RPMI7951 (cell line): ENCODE measurements at places on chromosomes 7 and 10.

GRCh38 chr10:60234551-60234950 lies 155.1 kb downstream of the ANK3 start:
- DNase-seq: no peak

DNA sequence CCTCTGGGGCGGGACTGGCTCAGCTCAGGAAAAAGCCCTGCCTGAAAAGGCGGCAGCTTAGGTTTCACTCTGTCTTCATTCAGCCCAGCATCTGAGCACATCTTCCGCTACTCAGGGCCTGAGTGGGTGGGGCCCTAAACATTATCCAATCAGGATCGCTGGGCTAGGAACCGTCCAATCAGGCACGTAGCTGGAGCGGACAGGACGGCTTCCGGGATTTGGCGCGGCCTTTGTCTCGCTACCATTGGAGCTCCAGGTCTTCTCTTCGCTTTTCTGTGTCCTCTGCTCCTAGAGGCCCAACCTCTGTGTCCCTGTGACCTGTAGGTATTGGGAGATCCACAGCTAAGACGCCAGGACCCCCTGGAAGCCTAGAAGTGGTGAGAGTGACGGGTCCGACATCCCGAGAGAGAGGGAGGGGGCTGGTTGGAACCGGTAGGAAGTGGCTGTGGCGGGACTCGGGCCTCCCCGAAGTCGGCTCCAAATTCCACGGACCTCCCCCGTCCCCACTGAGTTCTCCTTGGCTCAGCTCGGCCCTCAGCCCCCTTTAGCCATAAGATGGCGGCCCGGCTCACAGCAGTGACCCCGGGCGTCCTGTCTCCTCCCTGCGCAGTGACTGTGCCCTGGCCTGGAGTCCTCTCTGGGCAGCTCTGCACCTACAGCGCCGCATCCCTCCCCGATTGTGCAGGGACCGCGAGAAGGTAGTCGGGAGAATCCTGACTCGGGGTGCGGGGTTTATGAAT lies 99.1 kb downstream of the ZNF680 start:
- peak; percentile 78 for DNase-seq

- DNase-seq: peak; percentile 13
These were observed 97.2 kb upstream of the PCGF5 start for GRCh38 chr10:91123261-91123660.

- no peak for DNase-seq
These were observed 329.5 kb downstream of the SEMA3D start for GRCh38 chr7:84857336-84857735.

DNA sequence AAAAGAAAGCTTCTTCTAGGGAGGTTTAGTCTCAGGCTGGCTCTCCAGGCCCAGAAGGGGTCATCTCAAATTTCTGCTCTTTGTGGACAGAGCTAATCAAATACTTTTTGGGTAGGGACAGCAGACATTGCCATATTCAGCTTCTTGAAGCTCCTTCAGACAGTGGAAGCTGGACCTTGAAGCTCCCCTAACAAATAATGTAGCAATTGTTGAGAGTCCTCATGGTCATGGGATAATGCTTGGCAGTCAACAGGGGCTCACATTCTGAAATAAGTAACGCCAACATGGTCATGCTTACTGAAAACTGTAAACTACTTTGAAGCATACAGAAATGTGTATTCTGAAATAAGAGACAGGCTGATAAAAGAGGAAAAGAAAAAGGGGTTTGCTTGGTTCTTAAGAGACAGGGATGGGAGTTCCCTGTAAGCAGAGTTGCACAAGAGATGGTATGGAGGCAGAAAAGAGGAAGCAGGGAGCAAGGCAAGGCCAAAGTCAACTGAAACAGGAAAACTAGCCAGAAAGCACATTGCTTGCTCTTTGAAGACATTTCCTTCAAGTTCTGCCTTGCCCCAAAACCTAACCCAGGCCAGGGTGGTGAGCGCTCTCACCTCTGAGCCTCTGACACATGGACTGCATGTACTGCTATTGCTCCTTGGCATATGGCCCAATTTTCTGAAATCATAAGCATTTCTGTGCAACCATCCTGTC lies 53.1 kb upstream of the KMT2E start:
- no peak for DNase-seq

DNA sequence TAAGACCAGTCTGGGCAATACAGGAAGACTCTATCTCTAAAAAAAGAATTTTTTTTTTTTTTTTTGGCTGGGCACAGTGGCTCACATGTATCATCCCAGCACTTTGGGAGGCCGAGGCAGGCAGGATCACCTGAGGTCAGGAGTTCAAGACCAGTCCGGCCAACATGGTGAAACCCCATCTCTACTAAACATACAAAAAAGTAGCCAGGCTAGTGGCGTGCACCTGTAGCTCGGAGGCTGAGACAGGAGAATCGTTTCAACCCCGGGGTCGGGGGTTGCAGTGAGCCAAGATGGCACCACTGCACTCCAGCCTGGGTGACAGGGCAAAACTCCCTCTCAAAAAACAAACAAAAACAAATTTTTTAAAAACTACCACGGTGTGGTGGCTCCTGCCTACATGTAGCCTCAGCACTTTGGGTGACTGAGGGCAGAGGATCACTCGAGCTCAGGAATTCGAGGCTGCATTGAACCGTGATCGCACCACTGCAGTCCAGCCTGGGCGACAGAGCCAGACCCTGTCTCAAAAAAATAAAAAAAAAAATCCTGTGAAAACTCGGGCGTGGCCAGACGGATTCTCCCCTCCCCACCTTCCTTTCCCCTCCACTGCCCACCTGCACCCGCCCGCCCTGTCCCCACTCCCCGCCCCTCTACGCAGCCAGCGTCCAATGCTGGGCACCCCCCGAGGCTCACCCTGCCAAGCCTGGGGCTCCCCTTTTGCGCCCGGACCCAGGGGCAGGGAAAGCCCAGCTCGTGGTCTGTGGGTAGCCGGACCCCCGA lies 745 bp upstream of the ORAI2 start:
- no peak for DNase-seq

GRCh38 chr10:1149793-1150637 lies 93.8 kb downstream of the WDR37 start:
- DNase-seq: no peak

DNA sequence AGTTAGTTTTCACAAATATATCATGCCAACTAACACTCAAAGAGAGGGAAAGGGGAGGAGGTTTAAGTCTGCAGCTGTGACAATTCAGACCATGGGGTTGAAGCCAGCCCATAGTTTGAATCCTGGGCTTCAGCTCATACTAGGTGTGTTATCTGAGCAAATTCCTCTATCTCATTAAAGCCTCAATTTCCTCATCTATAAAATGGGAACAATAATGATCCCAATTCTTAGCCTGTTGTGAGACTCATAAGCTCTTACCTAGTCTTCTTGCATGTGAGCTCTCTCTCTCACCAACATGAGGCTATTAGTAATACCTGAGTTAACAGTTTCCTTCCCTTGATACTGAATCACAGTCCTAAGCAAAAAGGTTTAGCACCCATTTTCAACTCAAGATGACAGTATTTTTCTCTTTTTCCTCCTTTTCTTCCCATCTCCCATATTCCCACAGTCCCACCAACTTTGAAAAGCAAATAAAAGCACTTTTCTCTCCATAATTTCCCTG lies 49.8 kb downstream of the NUDCD3 start:
- no peak for DNase-seq

- DNase-seq: no peak
These were observed 158.5 kb downstream of the TPST1 start for GRCh38 chr7:66363635-66364034.

DNA sequence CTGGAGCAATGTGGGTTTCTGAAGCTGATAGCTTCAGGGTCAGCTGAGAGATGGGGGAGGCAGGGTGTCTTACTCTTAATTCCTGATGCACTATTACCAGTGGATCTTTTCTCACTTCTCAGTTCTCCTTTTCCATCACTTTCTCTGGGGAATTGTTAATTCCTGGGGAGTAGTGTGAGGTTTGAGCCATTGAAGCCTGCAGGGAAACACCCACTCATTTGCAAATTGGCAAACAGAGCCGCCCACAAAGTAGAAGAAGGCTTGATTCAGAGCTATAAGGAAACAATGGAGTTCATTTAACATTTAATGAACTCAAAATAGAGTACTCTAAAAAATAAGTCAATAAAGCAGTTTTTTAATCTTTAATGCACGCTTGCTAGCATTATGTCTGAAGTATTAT lies 4.3 kb upstream of the TECTB start:
- no peak for DNase-seq

DNA sequence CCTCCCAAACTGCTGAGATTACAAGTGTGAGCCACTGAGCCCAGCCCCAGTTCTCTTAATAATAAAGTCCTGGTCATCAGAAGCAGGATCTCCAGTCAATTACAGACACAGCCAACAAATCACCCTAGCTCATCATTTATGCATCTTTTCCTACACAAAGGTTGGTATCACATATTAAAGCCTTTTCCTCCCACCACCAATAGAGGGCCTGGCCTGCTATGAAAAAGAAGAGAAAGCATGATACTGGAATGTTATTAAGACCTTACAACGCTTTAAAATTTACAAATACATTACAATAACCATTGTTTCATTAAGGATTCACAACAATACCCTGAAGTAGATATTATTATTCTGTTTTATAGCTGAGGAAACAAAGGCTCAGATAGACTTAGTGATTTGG lies 25.9 kb downstream of the VAX1 start:
- peak; percentile 6 for DNase-seq

- no peak for DNase-seq
These were observed 221.8 kb upstream of the KLF6 start for GRCh38 chr10:4006858-4007257.

GRCh38 chr7:133773601-133774000 lies 353.5 kb upstream of the LRGUK start:
- no peak for DNase-seq

- DNase-seq: no peak
These were observed 55.3 kb downstream of the EXOC6 start for GRCh38 chr10:92903633-92904032.
